ENCODE measurements at places on chromosomes 1 and 21.
A peak's percentile ranks its signal among the peaks of the same experiment; 100 is the strongest.

DNA sequence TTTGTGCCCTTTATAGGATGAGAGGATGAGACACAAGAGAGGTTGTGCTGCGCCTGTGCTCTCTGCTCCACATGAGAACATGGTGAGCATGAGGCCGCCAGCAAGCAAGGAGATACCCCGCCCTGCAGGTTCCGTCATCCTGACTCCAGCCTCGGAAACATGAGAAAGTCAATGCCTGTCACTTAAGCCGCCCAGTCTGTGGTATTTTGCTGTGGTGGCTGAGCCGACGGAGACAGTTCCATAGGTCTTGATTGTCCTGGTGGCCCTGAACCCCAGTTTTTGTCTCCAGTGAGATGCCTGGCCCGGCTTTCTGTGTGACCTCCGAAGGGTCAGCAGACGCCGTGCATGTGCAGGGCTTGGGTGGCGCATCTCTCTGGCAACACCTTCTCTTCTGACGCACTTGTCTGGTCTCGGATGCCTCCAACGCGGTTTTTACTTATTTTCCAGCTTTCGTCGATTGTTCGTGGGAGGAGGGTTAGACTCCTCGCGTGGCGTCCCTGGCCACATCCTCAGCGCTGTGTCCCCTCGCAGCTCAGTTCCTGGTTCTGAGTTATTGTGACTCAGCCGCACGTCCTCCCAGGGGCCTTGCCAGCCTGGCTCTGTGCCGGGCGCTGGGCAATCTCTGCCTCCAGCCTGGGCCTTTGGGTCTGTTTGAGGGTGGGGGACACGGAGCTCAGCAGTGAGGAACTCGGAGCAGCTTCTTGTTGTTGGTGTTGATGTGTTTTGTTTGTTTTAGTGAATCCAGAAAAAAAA lies 70.0 kb downstream of the FAAP20 start:
- no peak for DNase-seq

- DNase-seq = peak; percentile 58
Measured at GRCh38 chr1:165857046-165857801, 29.8 kb downstream of the UCK2 start.

- no peak for DNase-seq
Measured at GRCh38 chr1:174872615-174873058, 127.1 kb upstream of the CACYBP start.

GRCh38 chr1:157399984-157400382 lies 152.3 kb downstream of the FCRL5 start:
- no peak for DNase-seq

- DNase-seq = peak; percentile 14
Measured at GRCh38 chr1:64572222-64572900, 102.4 kb downstream of the CACHD1 start.

- DNase-seq = no peak
Measured at GRCh38 chr1:182783068-182783467, 6.5 kb upstream of the NPL start.

DNA sequence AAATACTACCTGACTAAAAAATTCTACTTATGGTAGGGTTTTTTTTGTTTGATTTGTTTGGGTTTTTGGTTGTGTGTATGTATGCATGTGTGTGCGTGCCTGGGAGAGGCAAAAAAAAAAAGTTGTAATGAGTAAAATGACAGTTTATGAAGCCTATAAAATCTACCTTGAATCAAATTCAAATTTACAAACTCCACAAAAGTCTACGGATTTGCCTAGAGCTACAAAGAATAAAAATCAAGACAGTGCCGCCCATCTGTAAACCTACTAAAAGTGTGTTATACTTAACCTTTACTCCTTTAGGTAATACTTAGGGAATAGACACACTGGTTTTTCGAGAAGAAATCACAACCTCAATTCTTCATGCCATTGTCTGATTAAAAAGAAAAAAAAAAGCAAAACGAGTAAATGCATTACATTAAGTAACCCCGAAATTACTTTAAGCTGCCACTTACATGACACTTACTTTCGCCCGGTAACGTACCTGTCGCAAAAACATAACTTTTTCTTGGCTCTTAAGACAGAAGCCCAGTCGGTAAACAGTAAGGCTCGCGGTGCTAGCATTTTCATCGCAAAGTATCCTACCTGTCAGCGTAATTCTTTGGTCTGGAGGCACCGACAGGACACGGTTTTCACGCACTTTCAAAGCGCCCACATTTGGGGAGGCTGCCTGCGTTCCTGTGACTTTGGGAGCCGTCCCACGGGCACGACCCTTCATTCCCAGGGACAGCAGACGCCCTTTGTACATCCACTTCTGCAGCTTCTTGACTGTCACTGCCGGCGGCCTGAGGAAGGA lies 951 bp downstream of the SYDE2 start:
- DNase-seq = peak; percentile 71

- DNase-seq = no peak
Measured at GRCh38 chr21:41819856-41820281, 53.0 kb upstream of the RIPK4 start.

GRCh38 chr1:205376739-205377138 lies 20.0 kb upstream of the KLHDC8A start:
- DNase-seq = peak; percentile 51

DNA sequence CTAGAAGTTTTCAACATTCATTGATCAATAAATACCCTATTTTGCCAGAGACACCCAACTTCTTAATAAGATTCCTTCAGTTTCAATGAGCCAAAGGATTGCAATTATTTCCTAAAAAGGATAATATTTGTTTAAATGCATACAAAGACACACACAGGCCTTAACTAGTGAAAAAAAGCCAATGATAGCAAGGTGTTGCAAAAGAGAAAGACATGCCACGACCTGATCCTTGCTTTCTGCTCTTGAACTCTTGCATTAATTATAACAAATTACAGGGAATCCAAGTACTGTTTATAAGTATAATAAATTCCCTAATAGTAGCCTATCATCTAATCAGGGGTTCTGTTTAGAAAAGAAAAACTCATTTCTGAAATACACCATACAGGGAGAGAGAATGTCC lies 131.1 kb downstream of the PTPN14 start:
- no peak for DNase-seq

DNA sequence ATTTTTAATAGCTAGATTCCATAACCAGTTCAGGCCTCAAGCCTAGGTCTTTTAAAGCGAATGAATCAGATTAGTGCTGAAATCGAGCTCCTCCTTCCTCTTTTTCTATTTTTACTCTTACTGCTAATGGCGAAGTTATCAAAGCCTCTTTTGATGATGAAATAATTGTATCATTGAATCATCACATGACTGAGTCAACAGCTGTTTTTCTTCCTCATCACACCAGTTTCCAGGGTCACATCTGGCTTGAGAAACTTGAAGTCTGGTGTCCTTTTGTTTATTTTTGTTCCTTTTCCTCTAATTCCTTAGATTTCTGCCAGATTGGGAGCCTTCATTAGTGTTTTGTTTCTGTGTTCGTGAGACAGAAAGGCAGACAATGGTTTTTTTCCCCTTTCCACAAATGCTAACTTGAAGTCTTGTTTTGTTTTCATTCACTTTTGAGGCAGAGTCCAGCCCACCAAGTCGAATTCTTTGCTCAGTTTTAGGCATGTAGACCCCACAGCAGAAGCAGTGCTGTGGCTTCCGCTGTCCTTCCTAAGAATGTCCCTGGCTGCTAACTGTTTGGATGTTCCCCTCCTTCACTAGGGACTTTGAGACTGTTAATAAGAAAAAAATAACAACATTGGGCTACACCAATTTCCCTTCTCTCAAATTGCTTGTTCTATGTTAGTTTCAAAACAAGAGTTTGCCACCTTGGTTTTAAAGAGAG lies 51.9 kb upstream of the FMOD start:
- DNase-seq = no peak

GRCh38 chr1:151847867-151848596 lies 5.5 kb downstream of the THEM5 start:
- DNase-seq = no peak

GRCh38 chr21:34705011-34705410 lies 36.2 kb downstream of the CLIC6 start:
- DNase-seq = no peak

DNA sequence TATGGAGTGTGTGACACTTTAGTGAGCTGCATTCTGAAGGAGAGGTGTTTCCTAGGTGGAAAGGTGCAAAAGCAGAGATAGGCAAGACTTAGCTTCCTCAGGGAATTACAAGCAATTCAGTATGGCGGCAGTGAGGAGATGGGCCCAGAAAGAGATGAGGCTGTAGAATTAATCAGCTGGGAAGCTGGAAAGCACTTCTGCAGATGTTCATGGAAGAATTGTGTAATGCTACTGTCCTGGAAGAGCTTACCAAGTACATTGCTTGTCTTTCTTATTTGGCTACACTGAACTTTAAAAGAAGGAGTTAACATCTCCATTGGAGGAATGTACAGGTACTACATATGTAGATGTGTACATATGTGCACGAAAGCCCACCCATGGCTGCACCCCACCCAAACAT lies 103.7 kb upstream of the DPT start:
- no peak for DNase-seq

GRCh38 chr1:38962113-38962512 lies 20.5 kb upstream of the RHBDL2 start:
- DNase-seq = no peak

DNA sequence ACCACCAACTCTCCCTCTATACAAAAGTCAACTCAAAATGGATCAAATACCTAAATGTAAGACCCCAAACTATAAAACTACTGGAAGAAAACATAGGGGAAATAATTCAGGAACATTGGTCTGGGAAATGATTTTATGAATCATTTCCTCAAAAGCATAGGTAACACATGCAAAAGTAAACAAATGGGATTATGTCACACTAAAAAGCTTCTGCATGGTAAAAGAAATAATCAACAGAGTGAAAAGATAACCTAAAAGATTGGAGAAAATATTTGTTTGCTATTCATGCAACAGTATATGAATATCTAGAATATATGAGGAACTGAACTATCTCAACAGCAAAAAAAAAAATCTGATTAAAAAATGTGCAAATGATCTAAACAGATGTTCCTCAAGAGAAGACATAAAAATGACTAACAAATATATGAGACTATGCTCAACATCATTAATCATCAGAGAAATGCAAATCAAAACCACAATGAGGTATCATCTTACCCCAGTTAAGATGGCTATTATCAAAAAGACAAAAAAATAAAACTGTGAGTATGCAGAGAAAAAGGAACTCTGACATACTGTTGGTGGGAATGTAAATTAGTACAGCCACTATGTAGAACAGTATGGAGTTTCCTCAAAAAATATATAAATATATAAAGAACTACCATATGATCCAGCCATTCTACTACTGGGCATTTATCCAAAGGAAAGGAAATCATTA lies 47.8 kb downstream of the VCAM1 start:
- DNase-seq = peak; percentile 54

- no peak for DNase-seq
Measured at GRCh38 chr1:43225168-43225567, 44.6 kb upstream of the TMEM125 start.

DNA sequence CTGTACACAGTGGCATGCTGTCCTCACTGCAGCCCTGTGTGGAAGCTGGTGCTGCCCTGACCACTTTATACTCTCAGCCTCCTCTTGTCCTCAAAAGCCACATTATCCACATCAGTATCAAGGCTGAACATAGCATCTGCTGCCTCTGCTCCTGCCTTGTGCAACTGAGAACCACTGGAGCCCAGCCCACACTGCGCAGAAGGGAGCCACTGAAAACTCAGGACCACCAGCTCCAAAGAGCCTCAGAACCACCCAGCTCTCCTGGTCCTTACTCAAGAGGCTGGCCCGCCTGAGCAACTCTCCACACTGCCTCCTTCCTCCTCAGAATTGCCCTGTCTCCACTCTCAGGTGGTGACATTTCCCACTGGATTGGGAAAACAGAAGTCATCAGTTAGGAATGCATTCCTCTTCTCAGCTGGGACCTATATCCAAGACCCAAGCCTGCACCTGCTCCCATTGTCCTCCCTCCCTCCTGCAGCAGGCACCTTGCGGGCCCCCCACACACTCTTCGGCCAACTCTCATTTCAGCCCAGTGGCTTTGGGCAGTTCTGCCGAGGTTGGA lies 7.0 kb upstream of the KISS1 start:
- DNase-seq = no peak

DNA sequence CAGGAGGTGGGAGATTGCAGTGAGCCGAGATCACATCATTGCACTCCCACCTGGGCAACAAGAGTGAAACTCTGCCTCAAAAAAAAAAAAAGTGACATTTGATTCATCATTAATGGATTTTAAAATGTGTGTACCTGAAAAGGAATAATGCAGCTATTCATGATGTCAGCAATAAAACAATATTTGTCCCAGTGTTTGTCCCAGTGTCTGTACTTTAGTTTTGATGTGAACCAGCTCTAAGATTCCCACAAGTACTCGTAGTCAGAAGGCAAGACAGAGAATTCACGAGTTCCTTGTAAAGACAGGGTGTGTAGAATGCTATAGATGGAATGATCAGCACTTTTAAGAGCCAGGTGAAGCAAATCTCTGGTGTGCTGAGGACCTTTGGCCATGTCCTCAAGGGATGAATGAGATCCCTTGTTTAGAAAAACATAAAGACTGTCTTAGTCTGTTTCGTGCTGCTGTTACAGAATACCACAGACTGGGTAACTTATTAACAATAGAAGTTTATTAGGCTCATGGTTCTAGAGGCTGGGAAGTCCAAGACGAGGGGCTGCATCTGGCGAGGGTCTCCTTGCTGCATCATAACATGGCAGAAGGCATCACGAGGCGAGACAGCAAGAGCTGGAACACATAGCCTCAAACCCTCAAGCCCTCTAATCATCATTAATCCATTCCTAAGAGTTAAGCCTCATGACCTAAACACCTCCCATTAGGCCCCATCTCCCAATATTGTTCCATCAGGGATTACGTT lies 12.0 kb upstream of the TMPRSS2 start:
- DNase-seq = no peak

GRCh38 chr1:216750031-216750627 lies 26.9 kb upstream of the ESRRG start:
- peak; percentile 83 for DNase-seq

DNA sequence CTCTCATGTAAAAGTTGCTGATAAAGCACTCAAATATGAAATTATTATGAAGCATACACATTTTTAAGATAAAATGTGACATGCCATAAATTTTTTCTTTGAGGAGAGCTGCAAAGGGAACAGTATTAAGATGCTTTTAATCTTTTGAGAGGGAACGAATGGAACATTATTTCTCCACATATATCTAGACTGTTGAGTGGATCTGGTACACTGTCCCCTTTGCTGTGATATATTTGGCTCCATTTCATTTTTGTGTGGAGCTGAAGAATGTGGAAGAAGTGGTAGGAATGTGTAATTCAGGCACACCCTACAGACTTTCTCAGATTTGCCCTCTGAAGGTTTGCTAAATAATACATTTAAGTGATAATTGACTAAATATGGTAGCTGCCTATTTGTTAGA lies 31.7 kb downstream of the PGM1 start:
- no peak for DNase-seq

All from DMS53 (cell line).